ENCODE measurements at places on chromosomes 12 and 14. TPM values are rescaled to one million over a fixed set of nuclear protein-coding genes. Genes with fewer than 3 reads are reported as not detected.

- DNase-seq, result no peak
Observed at GRCh38 chr14:106551265-106551664, 1024.9 kb downstream of the TMEM121 start.

DNA sequence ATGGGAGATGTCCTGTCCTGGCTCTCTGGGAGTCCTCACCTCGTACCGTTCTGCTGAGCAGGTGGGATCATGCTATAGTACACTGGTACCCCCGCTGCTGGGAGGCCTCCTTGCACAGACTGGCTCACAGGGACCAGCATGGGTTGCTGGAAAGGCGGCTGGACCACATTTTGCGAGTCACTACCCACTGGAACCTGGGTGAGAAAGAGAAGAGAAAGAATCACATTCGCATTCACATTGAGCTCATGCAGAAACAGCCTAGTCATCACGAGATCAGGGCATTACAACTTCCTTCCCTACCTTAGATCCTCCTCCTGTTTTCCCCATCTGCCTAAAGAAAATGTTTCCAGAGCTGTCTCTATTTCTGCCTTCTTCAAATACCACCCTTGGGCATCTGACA, 17.3 kb upstream of the STAC3 start:
- no peak for DNase-seq

GRCh38 chr12:67764946-67765619, 116.5 kb downstream of the DYRK2 start:
- no peak for DNase-seq

DNA sequence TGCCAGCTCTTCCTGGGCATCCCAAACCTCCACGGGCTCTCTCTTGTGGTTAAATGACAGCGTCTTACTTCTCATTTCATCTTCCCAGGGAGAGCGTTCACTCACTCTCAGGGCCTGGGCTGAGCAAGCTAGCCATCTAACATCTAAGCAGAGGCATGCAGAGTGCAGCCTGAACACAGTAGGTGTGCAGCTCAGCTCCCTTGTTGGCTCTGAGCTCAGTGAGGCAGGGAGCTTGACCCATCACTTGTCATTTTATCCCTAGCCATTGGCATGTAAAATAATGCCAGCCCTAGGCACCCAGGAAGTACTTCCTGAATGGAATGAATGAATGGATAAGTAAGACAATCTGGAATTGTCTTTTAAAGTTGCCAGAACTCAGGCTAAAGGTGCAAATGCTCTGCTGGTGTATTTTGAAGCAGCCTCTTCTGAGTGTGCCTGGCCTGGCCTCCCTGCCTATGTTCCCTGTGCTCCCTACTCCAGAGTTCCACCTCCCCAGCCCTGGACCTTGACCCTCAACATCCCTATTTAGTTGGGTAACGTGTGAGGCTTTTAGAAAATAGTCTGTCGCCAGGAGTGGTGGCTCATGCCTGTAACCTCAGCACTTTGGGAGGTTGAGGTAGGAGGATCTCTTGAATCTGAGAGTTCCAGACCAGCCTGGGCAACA, 9.5 kb upstream of the MEG3 start:
- DNase-seq, result no peak

DNA sequence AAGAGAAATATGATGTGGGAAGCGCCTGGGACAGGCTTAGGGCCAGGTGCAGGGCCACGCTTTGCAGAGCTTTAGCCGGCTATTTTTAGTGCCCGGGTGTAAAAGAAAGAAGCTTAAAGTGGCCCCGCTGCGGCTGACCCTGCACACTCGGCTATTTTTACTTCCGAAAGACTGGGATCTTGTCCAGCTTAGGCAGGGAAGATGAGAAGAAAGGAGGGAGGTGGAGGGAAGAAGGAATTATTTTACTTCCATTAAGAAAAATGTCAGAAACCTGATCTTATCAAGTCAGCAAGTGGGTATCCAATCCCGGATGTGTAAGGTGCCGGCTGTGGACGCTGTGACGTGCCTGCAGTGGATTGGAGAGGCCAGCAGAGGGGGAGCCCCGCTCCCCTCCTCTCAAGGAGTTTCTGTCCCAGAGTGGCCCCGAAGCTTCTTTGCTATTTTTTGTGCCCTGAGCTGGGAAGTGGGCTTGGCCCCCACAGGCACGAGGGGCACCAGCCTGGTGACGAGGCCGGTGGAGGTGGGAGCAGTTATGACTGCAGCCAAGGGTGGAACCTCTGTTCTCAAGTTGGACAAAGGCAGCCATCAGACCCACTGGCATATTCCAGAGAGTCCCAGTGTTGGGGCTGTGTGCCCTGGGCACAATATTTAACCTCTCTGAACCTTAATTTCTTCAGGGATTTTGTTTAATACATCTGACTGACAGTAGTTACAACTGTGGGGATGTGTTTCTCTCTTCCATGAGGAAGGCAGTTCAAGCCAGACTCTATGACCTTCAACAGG, 97.7 kb downstream of the ESRRB start:
- DNase-seq, result no peak

DNA sequence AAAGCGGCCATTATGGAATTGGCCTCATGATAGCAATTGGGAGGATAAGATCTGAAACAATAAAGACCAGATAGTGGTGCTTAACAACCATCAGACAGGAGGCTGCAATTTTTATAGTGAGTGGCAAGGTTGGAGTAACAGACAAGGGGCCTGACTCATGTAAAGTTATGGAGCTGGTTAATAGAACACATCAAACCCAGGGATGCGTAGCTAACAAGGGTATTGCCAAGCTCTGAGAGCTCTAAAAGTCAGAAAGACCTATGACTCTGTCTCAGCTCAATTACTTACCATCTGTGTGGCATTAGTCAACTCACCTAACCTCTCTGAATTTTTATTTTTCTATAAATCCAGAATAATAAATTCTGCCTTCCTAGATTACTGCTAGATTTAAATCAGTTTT, 1731.5 kb upstream of the FLRT2 start:
- DNase-seq, result no peak

DNA sequence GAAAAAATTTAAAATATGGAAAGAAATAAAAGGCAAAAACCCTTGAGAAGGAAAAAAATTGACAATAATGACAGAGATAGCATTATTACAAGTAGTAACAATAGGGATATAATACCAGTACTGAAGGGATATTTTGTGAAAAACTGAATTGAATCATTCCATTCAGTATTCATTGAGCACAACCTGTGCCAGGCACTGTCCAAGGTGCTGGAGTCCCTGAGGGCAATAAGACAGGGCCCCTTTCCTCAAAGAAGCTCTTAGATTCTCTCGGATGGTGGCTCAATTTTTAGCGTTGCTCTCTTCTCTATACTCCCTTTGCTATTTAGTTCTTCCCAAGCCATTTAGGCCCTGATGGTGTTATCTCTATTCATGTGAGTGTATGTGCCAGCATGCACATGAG, 34.3 kb upstream of the GAS2L3 start:
- no peak for DNase-seq

DNA sequence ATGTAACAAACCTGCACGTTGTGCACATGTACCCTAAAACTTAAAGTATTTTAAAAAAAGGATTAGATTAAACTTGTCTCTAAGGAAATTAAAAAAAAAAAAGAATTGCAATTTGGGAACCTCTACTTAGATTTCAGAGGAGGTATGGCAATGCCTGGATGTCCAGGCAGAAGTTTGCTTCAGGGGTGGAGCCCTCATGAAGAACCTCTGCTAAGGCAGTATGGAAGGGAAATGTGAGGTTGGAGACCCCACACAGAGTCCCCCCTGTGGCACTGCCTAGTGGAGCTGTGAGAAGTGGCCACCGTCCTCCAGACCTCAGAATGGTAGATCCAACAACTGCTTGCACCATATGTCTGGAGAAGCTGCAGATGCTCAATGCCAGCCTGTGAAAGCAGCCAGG, 279.6 kb upstream of the CCDC196 start:
- DNase-seq, result no peak

SLC7A8 gene
- 152 TPM for total RNA-seq

PTHLH gene
- 1.5 TPM for total RNA-seq

GAS2L3 gene
- total RNA-seq, result not detected

SLC10A1 gene
- total RNA-seq, result not detected
